ENCODE measurements at places on chromosomes 5 and 9.
A peak's percentile ranks its signal among the peaks of the same experiment; 100 is the strongest.

GRCh38 chr5:170771496-170771895 is 12.0 kb upstream of the GABRP start:
- DNase-seq: no peak

GRCh38 chr5:105735704-105736103 is 1935.0 kb downstream of the EFNA5 start:
- DNase-seq: no peak

DNA sequence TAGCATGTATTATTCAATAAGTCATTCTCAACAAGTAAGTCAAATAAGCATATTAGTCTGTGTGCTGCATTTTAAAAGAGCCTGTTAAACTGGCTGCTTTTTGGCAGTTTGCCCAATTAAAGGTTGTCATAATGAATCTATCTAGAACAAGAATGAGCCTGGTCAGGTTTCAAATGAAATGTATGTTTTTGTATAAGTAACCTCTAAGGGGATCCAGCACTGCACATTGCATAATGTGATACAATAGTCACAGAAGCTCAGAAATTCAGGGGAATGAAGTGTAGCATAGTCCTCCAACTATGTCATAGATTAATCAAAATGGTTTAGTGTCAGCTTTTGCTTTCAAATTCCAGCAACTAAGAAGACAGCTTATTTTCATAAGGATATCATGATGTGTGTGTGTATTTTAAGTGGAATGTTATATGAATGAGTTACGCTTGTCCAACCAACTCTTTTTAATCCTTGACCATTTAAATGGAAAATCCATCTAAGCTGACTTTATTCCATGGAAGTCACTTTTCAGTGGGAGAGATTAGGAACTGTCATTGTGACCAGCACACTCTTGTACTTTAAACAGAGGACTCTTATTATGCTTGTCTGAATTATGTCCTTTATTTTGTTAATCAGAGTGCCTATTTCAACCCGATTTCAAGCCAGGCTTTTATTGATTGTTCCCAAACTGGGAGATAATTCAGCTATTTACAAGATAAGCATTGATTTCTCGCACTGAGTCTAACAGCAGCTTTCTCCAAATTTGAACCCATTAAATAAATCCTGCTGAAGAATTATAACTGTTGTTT is 283.9 kb upstream of the ADAMTSL1 start:
- no peak for DNase-seq

DNA sequence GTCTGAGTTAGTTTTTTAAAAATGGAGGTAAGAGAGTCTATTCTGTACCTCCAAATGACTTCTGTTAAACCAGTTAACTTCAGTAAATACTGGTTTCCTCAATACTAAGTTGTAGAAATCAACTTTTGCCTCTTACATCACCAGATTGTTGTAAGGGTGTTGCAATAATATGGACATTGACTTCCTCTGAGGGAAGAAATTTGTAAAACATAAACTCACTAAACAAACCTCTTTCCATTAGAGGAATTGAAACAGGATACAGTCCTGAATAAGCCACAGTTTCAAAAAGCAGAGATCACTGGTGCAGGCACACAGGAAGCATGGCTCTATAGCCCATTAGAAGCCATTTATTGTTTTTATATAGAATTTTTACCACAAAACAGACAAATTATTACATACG is 32.7 kb upstream of the SLCO6A1 start:
- DNase-seq: no peak

GRCh38 chr9:132732326-132733259 is 62.3 kb downstream of the GTF3C4 start:
- DNase-seq: no peak

- no peak for DNase-seq
These were observed 19.0 kb downstream of the STOM start for GRCh38 chr9:121350993-121351561.

DNA sequence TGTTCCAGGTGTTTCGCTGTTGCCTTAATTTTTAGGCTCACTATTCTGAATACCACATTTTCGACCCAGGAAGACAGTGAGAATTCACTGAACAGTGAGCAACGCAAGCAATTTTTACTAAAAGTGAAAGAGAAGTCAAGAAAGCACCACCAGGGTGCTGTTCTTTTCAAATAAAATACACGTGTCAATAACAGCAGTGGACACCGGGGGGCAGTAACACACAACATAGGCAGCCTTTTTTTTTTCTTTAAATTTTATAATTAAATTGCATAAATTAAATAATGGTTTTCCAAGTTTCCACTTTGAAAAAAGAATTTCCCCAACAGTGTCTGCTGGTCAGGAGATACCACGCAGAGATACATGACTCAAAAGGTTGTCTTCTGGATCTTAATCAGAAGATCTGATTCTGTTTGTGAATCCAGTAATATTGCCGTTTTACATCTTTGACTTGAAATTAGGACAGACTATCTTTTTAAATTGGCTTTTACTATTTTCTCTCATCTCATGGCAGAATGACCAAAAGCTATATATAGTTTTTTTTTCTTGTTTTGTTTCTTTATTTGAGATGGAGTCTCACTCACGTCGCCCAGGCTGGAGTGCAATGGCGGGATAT is 47.1 kb upstream of the SH3GL2 start:
- no peak for DNase-seq

DNA sequence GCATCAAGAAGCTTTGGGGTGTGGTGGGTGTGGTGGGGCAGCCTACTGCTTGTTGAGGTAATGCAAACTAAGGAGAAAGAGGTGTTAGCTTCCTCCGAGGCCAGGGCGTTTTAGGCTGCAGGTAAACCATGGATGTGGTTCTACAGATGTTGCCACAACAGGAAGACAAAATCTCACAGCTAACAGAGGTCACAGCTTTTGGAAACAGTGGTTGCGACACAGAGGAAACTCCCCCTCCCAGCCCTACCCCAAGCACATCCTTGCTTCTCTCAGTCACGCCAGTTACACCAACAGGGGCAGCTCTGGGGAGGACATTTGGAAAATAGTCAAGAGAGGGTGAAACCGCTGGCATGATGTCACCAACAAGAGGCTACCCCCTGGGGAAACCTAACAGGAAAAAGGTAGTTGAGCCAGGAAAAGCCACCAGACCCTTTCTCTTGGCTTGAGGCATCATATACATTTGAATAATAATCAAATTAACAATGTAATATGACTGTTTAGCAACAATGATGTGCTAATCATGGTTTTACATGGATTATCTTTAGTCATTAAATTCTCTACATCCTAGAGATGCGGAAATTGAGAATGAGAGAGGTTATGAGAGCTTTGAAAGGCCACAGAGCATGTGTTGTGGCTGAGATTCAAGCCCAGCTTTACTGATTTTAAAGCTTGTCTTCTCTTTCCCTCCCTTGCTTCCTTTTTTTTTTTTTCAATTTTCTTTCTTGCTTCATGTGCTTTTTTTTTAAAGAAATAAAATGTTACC is 82.2 kb upstream of the IL12B start:
- peak; percentile 64 for DNase-seq

DNA sequence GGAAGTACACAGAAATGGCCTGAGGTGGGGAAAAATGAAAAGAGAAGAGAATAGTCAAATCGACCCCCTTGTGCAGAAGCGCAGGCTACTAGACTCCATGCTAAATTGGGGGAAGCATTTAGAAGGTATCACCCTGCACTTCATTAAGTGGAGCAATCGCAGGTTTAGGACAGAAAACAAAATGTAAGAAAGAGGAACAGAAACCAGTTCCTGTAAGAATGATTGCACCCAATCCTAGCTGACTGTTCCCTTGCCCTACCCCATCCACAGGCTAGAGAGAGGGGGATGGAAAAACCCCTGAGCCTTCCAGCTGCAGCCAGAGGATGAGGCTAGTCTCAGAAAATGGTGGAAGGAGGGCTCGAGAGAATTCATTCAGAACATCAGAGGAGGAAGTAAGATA is 23.9 kb upstream of the PPP1R2B start:
- DNase-seq: no peak

GRCh38 chr5:178249191-178249989 is 16.8 kb upstream of the PHYKPL start:
- DNase-seq: peak; percentile 55

GRCh38 chr5:5887833-5888232 is 465.4 kb downstream of the ICE1 start:
- no peak for DNase-seq

- DNase-seq: peak; percentile 39
These were observed 44.4 kb downstream of the SEC61B start for GRCh38 chr9:99266255-99267023.

- no peak for DNase-seq
These were observed 35.8 kb downstream of the HACD4 start for GRCh38 chr9:20995616-20996015.

- no peak for DNase-seq
These were observed 151.5 kb downstream of the C9orf50 start for GRCh38 chr9:129469188-129469987.

DNA sequence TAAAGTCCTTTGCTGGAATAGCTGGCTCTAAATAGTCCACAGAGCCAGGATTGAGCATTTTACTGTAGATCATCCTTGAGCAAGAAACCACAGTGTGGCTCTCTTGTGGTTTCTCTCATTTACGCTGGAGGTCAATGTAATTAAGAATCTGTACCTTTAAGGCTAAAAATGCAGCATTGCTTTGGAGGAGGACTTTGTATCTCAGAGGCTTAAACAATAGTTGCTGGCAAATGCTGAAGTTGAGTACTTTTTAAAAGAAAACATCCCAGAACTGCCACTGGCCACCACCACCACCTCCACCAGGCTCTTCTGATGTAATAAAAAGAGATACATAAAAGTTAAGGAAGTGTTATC is 177.3 kb upstream of the ADAMTSL1 start:
- DNase-seq: no peak

GRCh38 chr5:1593903-1594356 is 70.2 kb upstream of the LPCAT1 start:
- no peak for DNase-seq

GRCh38 chr5:68424799-68425537 is 209.4 kb downstream of the PIK3R1 start:
- no peak for DNase-seq

GRCh38 chr5:143229426-143229895 is 174.0 kb downstream of the NR3C1 start:
- DNase-seq: peak; percentile 25

- DNase-seq: no peak
These were observed 47.1 kb downstream of the PRELID2 start for GRCh38 chr5:145787996-145788395.

DNA sequence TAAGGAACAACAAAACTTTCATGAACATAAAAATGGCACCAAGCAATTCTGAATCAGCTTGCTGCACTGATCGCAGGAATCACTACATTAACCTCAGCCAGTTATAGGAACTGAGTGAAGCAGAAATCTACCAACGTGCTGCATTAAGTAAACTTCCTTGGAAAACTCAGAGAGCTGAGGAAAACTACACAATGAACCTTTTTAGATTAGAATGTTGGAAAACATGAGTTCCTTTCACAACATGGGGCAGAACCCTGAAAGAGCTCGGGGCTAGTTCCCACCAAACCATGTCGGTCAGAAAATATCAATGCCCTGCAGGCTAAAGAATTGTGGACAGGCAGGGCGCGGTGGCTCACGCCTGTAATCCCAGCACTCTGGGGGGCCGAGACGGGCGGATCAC is 19.4 kb downstream of the ALDH7A1 start:
- DNase-seq: no peak

- no peak for DNase-seq
These were observed 92.5 kb downstream of the RAB3C start for GRCh38 chr5:58675341-58675740.

DNA sequence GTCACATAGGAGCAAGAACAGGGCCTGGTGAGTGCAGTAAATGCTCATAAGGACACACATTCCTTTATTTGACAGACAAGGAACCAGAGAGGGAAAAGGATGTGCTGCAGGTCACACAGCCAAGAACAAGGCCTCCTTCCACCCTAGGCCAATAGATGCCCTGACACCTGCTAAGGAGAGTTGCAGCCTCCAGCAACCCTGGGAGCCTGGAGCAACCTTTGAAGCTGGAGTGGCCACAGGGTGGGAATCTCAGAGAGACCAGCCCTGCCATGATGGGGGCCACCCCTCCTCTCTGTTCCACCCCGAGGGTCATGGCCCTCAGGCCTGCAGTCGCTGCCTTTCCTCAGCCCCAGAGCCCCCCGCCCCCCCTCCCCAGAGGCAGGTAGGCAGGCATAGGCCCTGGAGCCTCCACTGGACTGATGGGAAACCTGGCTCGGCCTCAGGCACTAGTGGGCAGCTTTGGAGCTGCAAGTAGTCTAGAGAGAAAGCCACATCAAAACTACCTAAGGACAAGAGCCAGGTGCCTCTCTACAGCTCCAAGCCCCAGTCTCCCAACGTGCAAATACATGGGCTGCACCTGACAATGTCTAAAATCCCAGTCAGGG is 116.1 kb upstream of the SPOCK1 start:
- no peak for DNase-seq

- no peak for DNase-seq
These were observed 28.1 kb downstream of the NDUFA8 start for GRCh38 chr9:122131401-122132001.

Data from T-cell (primary cell).